ENCODE measurements at places on chromosomes 4 and X.

GRCh38 chrX:56268888-56269287 lies 36.7 kb downstream of the KLF8 start:
- no peak for DNase-seq

- no peak for DNase-seq
Measured at GRCh38 chr4:42501624-42502401, 104.5 kb downstream of the SHISA3 start.

GRCh38 chrX:107748506-107748905 lies 27.1 kb downstream of the TSC22D3 start:
- no peak for DNase-seq

DNA sequence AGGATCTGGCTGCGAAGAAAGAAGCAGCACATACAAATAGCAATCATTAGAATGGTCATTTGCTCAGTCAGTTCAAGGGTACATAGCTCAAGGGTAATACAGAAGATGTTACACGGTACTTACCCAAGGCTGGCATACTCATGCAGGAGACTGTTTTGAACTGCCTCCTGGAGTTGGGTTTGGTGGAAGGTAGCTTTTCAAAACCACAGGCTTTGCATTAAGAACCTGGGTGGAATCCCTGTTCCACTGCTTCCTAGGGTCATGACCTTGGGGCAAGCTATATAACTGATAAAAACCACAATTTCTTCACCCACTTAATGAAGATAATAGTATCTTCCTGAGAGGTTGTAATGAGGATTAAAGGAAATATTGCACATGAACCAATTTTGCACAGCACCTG lies 36.5 kb downstream of the TBC1D9 start:
- no peak for DNase-seq

- DNase-seq, result no peak
Measured at GRCh38 chr4:77360451-77360850, 203.4 kb downstream of the CCNG2 start.
